Activated naive CD4-positive, alpha-beta T cell treated with anti-CD3 and anti-CD28 coated beads, Interleukin-2, amount 50 U/mL, for 16 hours (primary cell): ENCODE measurements at places on chromosomes 12 and 14.
A peak's percentile ranks its signal among the peaks of the same experiment; 100 is the strongest.

DNA sequence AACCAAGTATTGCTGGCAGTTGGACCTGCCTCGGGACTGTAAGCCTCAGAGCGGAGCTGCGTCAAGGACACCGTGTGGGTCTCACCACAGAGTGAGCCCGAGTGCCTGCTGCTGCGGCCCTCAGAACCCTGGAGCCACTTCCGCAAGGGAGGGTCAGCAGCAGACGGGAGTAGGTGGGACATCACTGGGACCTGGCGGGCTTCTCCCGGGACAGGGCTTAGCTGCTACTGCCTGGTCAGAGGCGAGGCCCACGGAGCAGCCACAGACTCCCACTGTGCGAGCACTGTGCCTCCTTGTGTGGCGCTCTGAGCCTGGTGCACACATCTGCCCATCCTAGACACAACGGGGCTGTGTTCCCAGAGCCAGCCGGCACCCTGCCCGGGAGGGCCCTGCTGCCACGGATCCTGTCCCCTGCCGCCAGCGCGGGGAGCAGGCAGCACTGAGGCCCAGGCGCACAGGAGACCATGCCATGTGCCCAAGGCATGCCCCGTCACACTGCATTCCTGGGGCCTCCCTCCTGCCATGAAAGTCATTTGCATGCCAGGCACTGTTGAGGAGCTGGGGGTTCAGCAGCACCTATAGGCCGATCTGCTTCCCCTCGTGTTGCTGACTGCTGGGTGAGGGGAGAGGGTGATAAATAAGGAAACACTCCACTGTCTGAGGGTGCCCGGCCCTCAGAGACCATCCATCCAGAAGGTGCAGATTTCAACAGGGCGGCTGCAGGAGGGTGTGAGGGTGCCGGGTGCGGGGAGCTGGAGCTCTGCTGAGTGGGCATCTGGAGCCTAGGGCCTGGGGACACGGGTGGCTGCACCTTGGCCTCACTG lies 10.0 kb downstream of the HIP1R start:
- no peak for DNase-seq

- DNase-seq, result no peak
These were observed 10.3 kb downstream of the MED21 start for GRCh38 chr12:27032679-27033078.

- DNase-seq, result no peak
These were observed 41.2 kb upstream of the FKBP4 start for GRCh38 chr12:2753536-2753935.

DNA sequence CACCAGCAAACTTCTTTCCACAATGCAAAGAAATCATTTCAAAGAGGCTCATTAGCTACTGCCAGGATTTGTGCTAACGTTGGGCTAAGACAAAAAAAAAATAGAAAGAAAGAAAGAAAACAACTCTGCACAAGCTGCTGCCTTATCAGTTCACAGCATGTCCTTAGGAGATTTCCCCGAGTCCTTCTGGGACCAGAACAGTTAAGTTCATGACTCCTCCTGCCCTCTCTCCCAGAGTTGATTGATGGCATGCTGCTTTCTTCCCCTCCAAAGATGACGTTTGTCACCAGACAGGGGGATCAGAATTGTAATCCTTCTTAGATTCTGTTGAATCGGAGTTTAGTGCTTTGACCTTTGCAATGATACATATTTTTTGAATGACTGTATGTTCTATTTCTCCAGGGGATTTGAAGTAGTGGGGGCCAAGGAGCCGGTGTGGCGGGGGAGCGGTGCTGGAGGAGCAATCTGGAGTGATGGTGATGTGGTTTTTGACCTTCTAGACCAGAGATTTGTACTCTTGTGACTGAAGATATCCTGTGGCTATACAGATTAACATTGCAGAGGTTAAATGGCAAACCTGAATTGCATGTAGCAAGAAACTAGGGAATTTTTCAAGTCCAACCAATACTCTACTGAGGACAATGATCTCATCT lies 409.2 kb upstream of the TMPO start:
- no peak for DNase-seq

- peak; percentile 32 for DNase-seq
These were observed 783 bp downstream of the CORO1C start for GRCh38 chr12:108730365-108731104.

DNA sequence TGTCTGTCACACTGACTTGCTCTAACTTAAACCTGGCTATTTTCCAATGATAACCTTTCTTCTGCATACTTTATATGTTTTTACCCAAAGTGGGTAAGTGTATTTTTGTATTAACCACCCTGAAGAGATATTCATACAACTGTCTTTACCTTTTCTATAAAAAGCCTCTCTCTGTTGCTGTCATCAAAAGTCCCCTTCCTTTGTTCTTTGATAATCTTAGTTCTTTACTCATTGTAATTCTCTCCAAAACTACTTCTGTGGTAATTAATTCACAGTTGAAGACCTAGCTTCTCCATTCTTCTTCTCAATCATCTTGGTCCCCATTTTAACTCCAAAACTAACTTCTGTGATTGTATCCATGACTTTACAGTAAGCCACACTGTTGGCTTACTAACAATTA lies 479.7 kb upstream of the MGAT4C start:
- DNase-seq, result no peak

- DNase-seq, result no peak
These were observed 156.3 kb downstream of the NTF3 start for GRCh38 chr12:5588176-5588575.

DNA sequence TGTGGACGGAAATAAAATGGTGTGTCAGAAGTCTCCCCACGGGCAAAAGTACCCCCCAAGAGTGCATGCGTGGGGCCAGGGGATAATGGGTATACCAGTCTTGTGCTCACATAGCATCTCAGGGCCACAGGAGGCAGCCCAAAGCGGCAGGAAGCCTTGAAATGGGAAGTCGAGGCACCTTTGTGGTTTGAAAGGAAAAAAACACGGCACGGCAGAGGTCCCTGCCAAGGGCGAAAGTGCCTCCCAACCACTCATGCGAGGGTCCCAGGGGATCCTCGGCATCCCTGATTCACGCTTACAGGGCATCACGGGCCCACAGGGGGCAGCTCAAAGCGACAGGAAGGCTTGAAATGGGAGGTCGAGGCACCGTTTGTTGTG lies 583.2 kb downstream of the ALG10 start:
- no peak for DNase-seq

GRCh38 chr12:109899783-109900751 lies at the start of gene TCHP:
Gene TCHP (plus strand): TSS chr12:109900274. CDS start chr12:109903027, 2,753 bp downstream.
- peak; percentile 77 for DNase-seq
